ENCODE measurements at places on chromosomes 16 and 17. TPM values are rescaled to one million over a fixed set of nuclear protein-coding genes. Genes with fewer than 3 reads are reported as not detected.

GRCh38 chr16:21175397-21175796 is 16.9 kb downstream of the LDAF1 start:
- no peaks in the 10 kb centered on the region for H3K4me1 ChIP-seq
- H3K27me3 ChIP-seq: no peaks in the 10 kb centered on the region
- no peak overlapping the region for H3K4me3 ChIP-seq
- no peak overlapping the region for H3K27ac ChIP-seq
- no peak for DNase-seq

DNA sequence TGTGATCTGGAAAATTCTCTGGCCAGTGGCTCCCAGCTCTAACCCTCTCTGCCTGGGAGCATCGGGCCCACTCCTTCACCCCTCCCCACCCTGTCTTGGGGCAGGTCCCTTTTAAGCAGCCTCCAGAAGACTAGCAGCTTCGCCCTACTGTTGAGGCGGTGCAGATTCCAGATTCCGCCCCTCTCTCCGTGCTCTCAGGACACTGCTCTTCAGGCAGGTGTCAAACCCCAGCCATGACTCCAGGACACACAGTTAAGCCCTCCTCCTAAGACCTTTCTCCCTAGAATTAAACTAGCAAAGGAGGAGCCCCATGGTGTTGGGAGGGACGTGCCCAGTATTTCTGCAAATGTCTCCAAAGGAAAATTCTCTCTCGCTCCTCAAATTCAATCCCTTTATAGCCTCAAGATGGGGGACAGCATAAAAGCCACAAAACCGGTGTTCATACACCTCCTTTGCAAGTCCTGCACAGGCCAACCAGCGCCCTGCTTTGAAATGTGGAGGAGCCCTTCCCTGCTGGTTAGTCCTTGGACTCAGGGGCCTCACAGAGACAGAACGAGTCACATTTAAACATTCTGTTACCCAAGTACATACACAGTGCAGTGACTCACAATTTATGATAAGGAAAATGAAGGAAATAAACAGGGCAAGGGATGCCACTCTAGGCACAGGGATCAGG is 7.2 kb downstream of the LPO start:
- peaks cover 24% of the 10 kb centered on the region for H3K27me3 ChIP-seq
- no peak overlapping the region for H3K4me3 ChIP-seq
- no peak for DNase-seq
- H3K4me1 ChIP-seq: no peaks in the 10 kb centered on the region
- H3K27ac ChIP-seq: no peak overlapping the region

MLKL gene
- total RNA-seq: 4.6 TPM

PRR11 gene
- total RNA-seq: 1.0 TPM

WNT3 gene
- 1.3 TPM for total RNA-seq

GRCh38 chr17:73182616-73183310 is 10.1 kb upstream of the COG1 start:
- no peak for DNase-seq
- no peaks in the 10 kb centered on the region for H3K27me3 ChIP-seq
- H3K4me3 ChIP-seq: no peak overlapping the region
- H3K4me1 ChIP-seq: no peaks in the 10 kb centered on the region
- H3K27ac ChIP-seq: no peak overlapping the region

DNA sequence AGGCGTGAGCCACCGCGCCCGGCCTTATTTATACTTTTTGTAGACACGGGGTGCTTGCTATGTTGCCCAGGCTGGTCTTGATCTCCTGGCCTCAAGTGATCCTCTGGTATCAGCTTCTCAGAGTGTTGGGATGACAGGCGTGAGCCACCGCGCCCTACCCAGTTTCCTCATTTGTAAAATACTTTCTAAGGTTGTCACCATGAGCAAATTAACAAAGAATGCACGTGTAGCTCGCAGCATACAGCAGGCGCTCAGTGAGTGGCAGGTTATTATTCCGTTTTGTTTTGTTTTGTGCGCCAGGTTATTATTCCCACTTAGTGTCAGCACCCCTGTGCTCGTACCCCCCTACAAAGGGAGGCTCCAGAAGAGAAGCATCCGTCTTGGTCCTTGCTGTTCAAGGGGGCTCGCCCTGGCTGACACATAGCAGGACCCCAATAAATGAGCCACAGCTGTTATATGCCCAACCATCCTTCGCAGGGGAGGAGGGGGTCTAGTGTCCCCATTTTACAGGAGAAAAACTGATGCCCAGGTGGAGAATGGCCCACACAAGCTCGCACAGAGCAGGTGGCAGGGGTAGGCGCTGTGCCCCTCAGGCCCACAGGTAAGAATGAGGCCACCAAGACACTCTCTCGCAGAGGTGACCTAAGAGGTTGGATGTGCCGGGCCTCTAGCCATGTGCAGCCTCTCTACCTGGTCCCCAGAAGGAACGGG is 686 bp upstream of the MIEF2 start:
- H3K36me3 ChIP-seq: peaks cover 22% of the 10 kb centered on the region
- peak overlapping the region; percentile 54 for H3K27ac ChIP-seq
- peak overlapping the region; percentile 37 for H3K4me3 ChIP-seq
- peaks cover 24% of the 10 kb centered on the region for H3K4me1 ChIP-seq
- no peak for DNase-seq
- no peaks in the 10 kb centered on the region for H3K27me3 ChIP-seq

ZNF469 gene
- 1.3 TPM for total RNA-seq

DNA sequence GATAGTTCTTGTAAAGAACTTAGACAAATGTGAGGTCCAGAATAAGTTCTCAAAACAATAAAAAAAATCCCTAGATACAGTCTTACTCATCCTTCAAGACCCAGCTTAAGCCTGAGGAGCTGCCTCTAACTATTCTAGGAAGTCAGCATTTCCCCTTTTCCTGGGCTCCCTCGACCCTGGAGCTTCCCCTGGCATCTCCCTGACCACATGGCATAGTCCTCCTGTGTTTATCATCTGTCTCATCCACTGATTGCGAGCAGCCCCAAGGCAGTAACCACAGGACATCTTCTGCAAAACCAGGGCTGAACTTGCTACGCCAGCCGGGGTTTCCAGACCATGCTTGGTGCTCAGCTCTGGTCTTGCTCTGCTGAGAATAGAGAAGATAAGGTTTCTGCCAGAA is 36.7 kb upstream of the NLRP1 start:
- DNase-seq: no peak
- no peaks in the 10 kb centered on the region for H3K36me3 ChIP-seq
- H3K27ac ChIP-seq: no peak overlapping the region
- no peaks in the 10 kb centered on the region for H3K27me3 ChIP-seq
- H3K4me1 ChIP-seq: no peaks in the 10 kb centered on the region

DNA sequence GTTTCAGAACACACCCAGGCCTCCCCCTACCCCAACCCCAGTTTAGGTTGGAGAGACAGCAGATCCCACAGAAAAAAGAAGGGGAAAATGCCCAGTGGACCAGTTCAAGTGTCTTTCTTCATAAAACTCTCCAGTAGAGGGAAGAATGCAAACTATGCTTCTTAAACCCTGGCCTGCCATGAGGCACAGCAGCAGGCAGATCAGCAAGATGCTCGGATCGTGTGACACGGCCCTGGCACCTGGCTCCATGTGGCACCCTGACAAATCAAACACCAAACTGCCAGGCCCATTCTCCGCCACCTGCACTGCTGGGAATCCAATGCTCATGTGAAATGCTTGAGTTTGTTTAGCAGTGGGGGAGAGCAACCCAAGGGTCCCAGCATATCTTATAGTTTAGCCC is 166.8 kb downstream of the SOX9 start:
- no peaks in the 10 kb centered on the region for H3K4me1 ChIP-seq
- H3K27me3 ChIP-seq: no peaks in the 10 kb centered on the region
- no peak for DNase-seq
- no peak overlapping the region for H3K27ac ChIP-seq
- no peaks in the 10 kb centered on the region for H3K36me3 ChIP-seq
- no peak overlapping the region for H3K4me3 ChIP-seq

GFOD2 gene
- total RNA-seq: 12.8 TPM

GRCh38 chr17:73974536-73974935 is 228.9 kb upstream of the RPL38 start:
- no peak overlapping the region for H3K4me3 ChIP-seq
- no peaks in the 10 kb centered on the region for H3K4me1 ChIP-seq
- no peaks in the 10 kb centered on the region for H3K36me3 ChIP-seq
- no peak overlapping the region for H3K27ac ChIP-seq

DNA sequence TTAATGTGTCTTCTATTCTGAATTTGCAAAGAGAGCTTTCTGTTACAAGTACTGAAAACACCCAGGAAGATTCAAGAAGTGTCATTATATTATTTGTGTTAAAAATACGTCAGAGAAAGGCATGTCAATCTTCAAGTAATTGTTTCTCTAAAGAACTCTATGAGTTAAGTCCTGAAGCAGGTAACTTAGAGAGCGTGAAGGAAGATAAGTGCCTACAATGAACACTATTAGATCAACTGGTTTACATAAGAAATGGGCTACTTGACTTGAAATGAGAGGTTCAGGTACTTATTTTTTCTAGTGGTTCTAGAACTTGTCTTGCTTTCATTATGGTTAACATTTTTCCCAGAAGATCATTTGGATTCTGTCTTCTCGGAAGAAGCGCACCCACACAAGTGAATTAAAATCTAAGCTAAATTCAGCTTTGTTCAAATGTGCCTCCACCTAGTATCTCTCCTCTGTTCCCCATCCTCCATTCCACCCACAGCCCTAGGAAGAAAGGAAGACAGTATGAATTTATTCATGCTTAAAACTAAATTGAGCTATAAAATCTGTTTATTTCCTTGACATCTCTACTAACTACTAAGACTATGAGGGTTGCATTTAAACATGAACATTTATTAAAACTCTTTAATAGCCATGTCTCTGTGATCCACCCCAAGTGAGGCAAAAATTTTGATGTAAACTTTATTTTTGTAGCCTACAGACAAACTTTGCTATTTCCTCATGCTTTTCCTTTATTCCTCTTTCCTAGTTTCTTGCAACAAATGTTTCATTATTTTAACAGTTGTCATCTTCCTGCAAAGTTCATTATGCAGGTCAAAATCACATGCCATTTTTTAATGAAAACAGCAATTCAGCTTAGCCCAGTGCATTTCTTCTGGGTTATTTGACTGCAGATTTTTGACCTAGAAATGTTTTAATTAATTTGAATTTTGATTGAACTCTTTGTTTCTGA is 206.8 kb downstream of the KCNJ2 start:
- H3K27me3 ChIP-seq: no peaks in the 10 kb centered on the region
- no peak overlapping the region for H3K27ac ChIP-seq
- no peak overlapping the region for H3K4me3 ChIP-seq
- H3K4me1 ChIP-seq: no peaks in the 10 kb centered on the region
- no peak for DNase-seq
- H3K36me3 ChIP-seq: no peaks in the 10 kb centered on the region

DNA sequence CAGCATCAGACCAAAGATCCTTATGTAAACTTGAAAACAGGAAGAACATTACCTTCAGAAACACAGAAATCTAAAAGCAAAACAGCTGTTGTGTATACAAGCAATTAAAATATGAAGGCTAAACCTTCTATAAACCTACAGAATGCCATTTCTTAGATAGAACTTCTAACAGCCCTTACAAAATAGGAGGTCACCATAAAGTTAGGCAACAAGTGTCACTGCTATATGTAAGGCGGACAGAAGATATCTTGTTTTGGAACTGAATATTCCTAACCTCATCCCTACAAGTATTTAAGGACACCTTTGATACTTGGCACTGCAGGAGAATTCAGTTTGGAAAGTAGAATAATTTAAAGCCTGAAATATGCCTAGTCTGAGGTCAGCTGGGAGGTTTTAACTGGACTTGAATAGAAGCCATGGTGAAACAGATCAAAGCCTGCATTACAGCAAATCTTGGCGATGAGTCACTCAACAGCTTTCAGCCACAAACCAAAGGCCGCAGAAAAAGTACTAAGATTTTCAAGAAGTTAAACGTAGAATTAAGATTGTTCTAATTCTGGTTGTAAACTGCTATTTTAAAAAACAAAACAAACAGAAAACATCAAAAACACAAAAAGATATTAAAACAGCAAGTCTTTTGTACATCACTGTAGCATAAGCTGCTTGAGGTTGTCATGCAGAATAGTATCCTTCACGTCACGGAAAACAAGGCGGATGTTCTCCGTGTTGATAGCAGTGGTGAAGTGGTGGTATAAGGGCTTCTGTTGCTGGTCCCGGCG is 42.7 kb downstream of the GNA13 start:
- H3K27ac ChIP-seq: peak overlapping the region; percentile 22
- H3K27me3 ChIP-seq: no peaks in the 10 kb centered on the region
- H3K4me3 ChIP-seq: no peak overlapping the region
- peaks cover 14% of the 10 kb centered on the region for H3K4me1 ChIP-seq
- DNase-seq: peak; percentile 93

GNAO1 gene
- 0.26 TPM for total RNA-seq

DPEP3 gene
- total RNA-seq: not detected

- H3K27ac ChIP-seq: no peak within 1 kb of the TSS
- peak; percentile 79 for DNase-seq
- H3K36me3 ChIP-seq: no peaks in the 10 kb centered on the region
Measured at GRCh38 chr17:35448214-35448898, at the start of gene SLFN13. SLFN13 (minus strand) TSS chr17:35448766; CDS start chr17:35445680, 3,086 bp downstream.

GRCh38 chr17:21511363-21512195 is 135.4 kb downstream of the KCNJ12 start:
- peak; percentile 85 for DNase-seq
- H3K4me1 ChIP-seq: peaks cover 2% of the 10 kb centered on the region
- peaks cover 9% of the 10 kb centered on the region for H3K27me3 ChIP-seq
- no peaks in the 10 kb centered on the region for H3K36me3 ChIP-seq

MRPL10 gene
- total RNA-seq: 31.0 TPM

- no peak overlapping the region for H3K4me3 ChIP-seq
- H3K36me3 ChIP-seq: no peaks in the 10 kb centered on the region
- DNase-seq: no peak
- H3K27ac ChIP-seq: no peak overlapping the region
Measured at GRCh38 chr17:6683730-6684459, 29.3 kb downstream of the SLC13A5 start.

DNA sequence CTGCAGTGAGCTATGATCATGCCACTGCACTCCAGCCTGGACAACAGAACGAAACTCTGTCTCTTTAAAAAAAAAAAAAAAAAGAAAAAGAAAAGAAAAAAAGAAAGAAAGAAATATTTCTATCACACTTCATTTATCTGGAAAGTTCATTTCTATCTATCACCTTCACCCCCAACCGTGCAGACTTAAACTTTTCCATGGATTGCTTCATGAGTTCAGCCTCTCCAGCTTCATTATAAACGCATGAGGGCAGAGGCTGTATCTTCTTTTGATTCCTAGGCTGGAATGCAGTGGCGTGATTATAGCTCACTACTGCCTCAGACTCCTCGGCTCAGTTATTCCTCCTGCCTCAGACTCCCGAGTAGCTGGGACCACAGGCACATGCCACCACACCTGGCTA is 28.2 kb downstream of the MRC2 start:
- peaks cover 9% of the 10 kb centered on the region for H3K36me3 ChIP-seq
- peak; percentile 30 for DNase-seq
- H3K27ac ChIP-seq: no peak overlapping the region
- H3K4me3 ChIP-seq: no peak overlapping the region
- peaks cover 23% of the 10 kb centered on the region for H3K4me1 ChIP-seq
- no peaks in the 10 kb centered on the region for H3K27me3 ChIP-seq

GRCh38 chr17:17812211-17813054 is 24.4 kb downstream of the SREBF1 start:
- peaks cover 38% of the 10 kb centered on the region for H3K36me3 ChIP-seq
- peaks cover 8% of the 10 kb centered on the region for H3K4me1 ChIP-seq
- H3K27ac ChIP-seq: no peak overlapping the region
- no peaks in the 10 kb centered on the region for H3K27me3 ChIP-seq

- peaks cover 2% of the 10 kb centered on the region for H3K36me3 ChIP-seq
- H3K27ac ChIP-seq: no peak overlapping the region
- no peak for DNase-seq
- no peaks in the 10 kb centered on the region for H3K27me3 ChIP-seq
Measured at GRCh38 chr17:80465327-80465974, 11.0 kb downstream of the NPTX1 start.

- no peaks in the 10 kb centered on the region for H3K36me3 ChIP-seq
- H3K27me3 ChIP-seq: no peaks in the 10 kb centered on the region
- DNase-seq: peak; percentile 6
- no peak overlapping the region for H3K4me3 ChIP-seq
- H3K27ac ChIP-seq: no peak overlapping the region
- no peaks in the 10 kb centered on the region for H3K4me1 ChIP-seq
Measured at GRCh38 chr16:495127-495748, 32.3 kb upstream of the CAPN15 start.

Measured in fibroblast of lung (primary cell).